ENCODE measurements at places on chromosomes 5 and 9.
A peak's percentile ranks its signal among the peaks of the same experiment; 100 is the strongest.

DNA sequence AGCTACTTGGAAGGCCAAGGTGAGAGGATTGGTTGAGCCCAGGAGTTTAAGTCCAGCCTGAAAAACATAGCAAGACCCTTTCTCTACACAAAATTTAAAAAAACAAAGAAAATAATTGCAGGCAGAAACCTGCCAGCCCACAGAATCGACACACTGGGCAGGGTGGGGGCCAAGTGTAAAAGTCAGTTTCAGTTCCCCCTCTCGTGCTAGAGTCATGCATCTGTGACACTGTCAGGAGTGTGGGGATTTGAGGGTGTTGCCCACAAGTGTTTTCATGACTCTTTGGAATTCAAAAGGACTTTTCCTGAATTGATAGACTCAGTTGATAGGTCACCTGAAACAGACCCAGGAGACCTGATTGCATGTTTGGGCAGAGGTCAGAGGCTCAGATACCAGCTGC, 47.6 kb downstream of the PRRC2B start:
- H3K27me3 ChIP-seq = no peaks in the 10 kb centered on the region
- H3K36me3 ChIP-seq = peaks cover 5% of the 10 kb centered on the region
- H3K27ac ChIP-seq = peak overlapping the region; percentile 56
- H3K4me3 ChIP-seq = no peak overlapping the region
- H3K4me1 ChIP-seq = no peaks in the 10 kb centered on the region

- peaks cover 18% of the 10 kb centered on the region for H3K27me3 ChIP-seq
- H3K36me3 ChIP-seq = no peaks in the 10 kb centered on the region
- no peak overlapping the region for H3K27ac ChIP-seq
- no peaks in the 10 kb centered on the region for H3K4me1 ChIP-seq
- peak overlapping the region; percentile 52 for H3K4me3 ChIP-seq
These were observed 83.5 kb downstream of the PDE4D start for GRCh38 chr5:59810041-59810440.

DNA sequence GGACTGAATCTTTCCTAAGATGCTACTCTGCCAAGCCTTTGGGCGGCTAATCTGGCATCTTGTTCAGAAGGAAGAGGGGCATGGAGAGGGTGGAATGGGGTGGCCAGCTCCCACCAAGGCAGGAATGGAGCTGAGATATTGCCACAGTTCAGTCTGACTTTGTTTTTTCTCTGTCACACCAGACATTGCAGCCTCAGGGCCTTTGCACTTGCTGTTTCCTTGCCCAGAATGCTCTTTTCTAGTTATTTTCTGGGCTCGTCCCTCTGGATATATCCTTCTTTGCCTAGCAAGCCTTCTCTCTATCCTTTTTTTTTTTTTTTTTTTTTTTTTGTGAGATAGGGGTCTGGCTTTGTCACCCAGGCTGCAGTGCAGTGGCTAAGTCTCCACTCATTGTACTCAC, 40.8 kb downstream of the ZNF618 start:
- no peak for DNase-seq
- no peaks in the 10 kb centered on the region for H3K36me3 ChIP-seq
- H3K27ac ChIP-seq = no peak overlapping the region
- H3K4me3 ChIP-seq = no peak overlapping the region
- H3K4me1 ChIP-seq = no peaks in the 10 kb centered on the region

DNA sequence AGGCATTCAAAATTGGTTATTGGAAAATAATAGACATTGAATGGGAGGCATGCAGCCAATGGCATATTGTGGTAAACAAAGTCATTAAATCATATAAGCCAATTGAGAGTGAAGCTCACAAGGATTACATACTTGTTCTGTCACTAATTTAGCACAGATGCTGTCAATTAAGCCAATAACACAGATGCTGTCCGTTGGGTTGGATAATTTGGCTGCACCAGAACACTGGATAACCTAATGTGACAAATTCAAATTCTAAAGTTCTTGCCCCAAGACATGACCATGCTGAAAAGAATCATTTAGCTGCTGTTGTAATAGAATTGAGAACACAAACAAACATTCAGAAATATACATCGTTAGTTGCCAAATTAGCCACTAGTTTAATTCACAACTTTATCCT, 1796.4 kb downstream of the EFNA5 start:
- no peaks in the 10 kb centered on the region for H3K27me3 ChIP-seq
- H3K27ac ChIP-seq = no peak overlapping the region
- peaks cover 2% of the 10 kb centered on the region for H3K36me3 ChIP-seq
- no peak for DNase-seq

GRCh38 chr5:61215996-61216395, 53.7 kb upstream of the SMIM15 start:
- no peaks in the 10 kb centered on the region for H3K36me3 ChIP-seq
- no peak for DNase-seq
- no peak overlapping the region for H3K27ac ChIP-seq
- H3K4me1 ChIP-seq = no peaks in the 10 kb centered on the region

DNA sequence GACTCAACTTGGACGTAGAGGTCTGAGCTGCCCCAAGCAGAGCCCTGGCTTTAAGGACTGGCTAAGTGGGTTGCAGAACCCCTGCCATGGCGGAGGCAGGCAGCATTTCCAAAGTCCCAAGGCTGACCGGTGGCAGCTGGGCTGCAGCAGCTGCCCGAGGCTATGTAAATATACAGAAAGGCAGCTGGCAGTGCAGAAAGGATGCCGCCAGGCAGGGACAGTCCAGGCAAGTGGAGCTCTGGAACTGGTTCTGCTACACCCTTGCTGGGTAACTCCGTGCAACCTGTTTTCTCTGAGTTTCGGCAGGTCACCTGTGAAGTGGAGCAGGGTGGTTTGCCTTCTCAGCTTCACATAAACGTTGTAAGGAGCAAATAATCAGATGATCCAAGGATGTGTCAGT, 46.0 kb downstream of the SHB start:
- no peak for DNase-seq
- no peaks in the 10 kb centered on the region for H3K36me3 ChIP-seq
- H3K27ac ChIP-seq = no peak overlapping the region

GRCh38 chr9:5042661-5043178, 57.6 kb downstream of the JAK2 start:
- DNase-seq = no peak
- no peaks in the 10 kb centered on the region for H3K27me3 ChIP-seq
- peaks cover 26% of the 10 kb centered on the region for H3K36me3 ChIP-seq
- no peaks in the 10 kb centered on the region for H3K4me1 ChIP-seq
- no peak overlapping the region for H3K27ac ChIP-seq

GRCh38 chr9:68552700-68553476, 12.2 kb upstream of the TMEM252 start:
- no peak overlapping the region for H3K4me3 ChIP-seq
- H3K27ac ChIP-seq = no peak overlapping the region
- H3K36me3 ChIP-seq = no peaks in the 10 kb centered on the region
- no peak for DNase-seq
- H3K27me3 ChIP-seq = peaks cover 30% of the 10 kb centered on the region

DNA sequence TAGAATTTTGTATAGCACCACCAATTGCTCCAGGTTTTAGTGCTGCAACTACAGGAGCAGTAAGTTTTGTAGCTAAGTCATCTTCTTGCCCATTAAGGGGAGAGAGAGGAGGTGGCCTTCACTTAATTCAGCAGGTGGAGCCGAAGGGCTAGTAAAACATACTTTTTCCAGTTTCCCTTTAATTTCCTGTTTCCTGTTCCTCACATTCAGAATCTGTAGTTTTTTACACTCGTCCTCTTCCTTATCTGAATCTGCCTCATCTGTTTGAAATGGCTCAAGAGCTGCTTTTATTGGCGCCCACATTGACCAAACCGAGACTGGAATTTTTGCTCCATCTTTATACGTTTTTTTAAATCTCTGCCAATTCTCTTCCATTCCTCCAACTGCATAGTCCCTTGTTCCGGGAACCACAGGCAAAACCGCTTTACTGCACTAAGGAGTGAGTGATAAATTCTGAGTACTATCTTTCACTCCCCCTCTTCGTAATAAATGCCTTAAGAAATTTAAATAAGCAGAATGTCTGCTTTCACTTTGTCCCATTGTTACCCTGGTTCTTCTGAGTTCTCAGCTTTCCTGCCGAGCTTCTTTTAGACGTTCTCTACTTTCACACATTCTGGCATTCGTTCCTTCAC, 133.9 kb downstream of the DROSHA start:
- no peaks in the 10 kb centered on the region for H3K4me1 ChIP-seq
- H3K4me3 ChIP-seq = no peak overlapping the region
- peaks cover 8% of the 10 kb centered on the region for H3K36me3 ChIP-seq
- DNase-seq = no peak

DNA sequence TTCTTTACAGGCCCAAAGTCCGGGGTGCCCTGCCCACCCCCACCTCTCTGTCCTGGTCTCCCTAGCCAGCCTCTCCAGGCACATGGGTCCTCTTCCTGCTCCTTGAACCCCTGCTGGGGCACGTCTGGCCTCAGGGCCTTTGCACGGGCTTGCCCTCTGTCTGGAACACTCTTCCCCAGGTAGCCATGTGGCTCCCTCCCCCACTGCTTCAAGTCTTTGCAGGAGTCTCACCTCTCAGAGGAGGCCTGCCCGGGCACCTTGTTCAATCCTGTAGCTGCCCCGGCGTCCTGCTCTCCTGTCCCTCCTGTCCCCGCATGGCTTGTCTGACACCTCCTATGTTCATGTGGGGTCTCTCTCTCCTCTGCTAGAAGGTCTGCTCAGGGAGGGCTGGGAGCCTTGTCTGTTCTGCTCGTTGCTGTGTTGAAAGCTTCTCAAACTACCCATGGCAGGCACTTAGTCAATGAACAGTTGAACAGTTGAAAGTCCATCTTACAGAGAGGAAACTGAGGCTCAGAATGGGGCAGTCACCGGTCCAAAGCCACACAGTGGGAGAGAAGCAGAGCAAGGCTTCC, 241.4 kb downstream of the PBX3 start:
- H3K4me3 ChIP-seq = no peak overlapping the region
- H3K4me1 ChIP-seq = no peaks in the 10 kb centered on the region

- H3K27me3 ChIP-seq = no peaks in the 10 kb centered on the region
- peaks cover 31% of the 10 kb centered on the region for H3K4me1 ChIP-seq
- no peak for DNase-seq
- H3K27ac ChIP-seq = no peak overlapping the region
- H3K4me3 ChIP-seq = no peak overlapping the region
These were observed 69.9 kb downstream of the RCL1 start for GRCh38 chr9:4862506-4863250.

- no peaks in the 10 kb centered on the region for H3K36me3 ChIP-seq
- H3K27me3 ChIP-seq = peaks cover 36% of the 10 kb centered on the region
- H3K27ac ChIP-seq = no peak overlapping the region
- DNase-seq = no peak
- no peak overlapping the region for H3K4me3 ChIP-seq
- H3K4me1 ChIP-seq = no peaks in the 10 kb centered on the region
These were observed 122.5 kb downstream of the MEF2C start for GRCh38 chr5:88760527-88760926.

GRCh38 chr9:112551641-112552040, 65.0 kb downstream of the KIAA1958 start:
- H3K27me3 ChIP-seq = no peaks in the 10 kb centered on the region
- H3K4me1 ChIP-seq = peaks cover 11% of the 10 kb centered on the region
- DNase-seq = no peak
- H3K36me3 ChIP-seq = no peaks in the 10 kb centered on the region
- no peak overlapping the region for H3K4me3 ChIP-seq

GRCh38 chr9:114372921-114373448, 14.8 kb downstream of the AKNA start:
- no peaks in the 10 kb centered on the region for H3K27me3 ChIP-seq
- DNase-seq = peak; percentile 82
- peak overlapping the region; percentile 77 for H3K4me3 ChIP-seq

DNA sequence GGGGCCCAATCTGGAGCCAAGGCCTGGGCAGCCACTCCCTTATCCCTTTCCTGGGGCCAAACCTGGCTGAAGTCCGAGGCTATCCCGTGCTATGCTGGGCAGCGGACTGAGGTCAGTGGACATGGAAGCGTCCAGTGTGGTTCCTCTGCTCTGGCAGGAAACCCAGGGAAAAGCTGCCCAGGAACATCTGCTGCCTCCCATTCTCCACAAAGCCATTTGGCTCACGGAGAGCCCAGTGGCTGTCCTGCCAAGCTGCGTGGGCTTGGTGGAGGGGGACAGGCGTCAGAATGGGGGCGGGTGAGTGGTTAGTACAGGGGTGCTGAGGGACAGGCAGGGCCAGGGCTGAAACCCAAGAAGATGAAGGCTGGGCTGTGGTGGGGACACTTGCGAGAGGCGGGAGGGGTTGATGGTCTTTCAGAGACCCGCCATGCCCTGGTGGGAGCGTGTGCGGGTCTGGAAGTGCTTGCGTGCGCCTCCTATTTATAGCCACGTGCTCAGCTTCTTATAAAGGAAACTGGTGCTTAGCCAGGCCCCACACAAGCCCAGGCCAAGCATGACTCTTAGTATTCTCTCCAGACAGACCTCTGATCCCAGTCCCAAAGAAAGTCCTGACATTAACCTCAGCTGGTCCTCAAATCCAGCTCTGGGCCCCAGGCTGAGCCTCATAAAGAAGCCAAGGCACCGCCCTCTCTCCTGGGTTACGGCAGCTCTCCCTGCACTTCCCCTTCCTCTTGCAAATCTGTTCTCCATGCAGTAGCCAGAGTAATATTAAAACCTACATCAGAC, 9.4 kb upstream of the SLC6A7 start:
- H3K4me1 ChIP-seq = no peaks in the 10 kb centered on the region
- DNase-seq = no peak
- H3K27me3 ChIP-seq = no peaks in the 10 kb centered on the region
- no peaks in the 10 kb centered on the region for H3K36me3 ChIP-seq

DNA sequence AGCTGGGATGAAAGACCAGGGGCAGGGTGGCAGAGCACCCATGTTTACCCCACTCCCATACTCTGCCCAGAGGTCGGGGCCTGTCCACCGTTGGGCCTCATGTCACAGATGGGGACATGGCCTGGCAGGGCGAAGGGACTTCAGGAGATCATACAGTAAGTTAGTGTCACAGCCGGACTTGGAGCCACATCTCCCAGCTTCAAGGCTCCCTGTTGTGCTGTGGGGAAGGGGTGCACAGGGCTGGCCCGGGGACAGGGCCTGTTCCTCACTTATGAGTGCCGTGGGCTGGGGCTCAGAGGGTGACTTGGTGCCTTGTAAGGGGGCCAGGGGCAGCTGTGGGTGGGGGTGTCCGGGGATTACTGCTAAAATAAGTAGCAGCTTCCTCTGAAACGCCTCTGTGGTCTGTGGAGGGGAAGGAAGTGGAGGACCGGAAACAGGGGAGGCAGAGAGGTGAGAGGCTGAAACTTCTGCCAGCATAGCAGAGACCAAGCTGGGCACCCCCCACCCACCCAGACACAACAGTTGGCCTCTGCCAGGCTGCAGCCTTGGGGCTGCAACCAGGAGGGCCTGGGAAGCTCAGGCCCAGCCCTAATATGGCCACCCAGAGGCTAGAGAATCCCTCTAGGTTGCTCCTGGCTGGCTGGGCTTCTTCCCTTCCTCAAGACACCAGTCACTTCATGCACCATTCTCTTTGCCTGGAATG, 41.1 kb upstream of the NEK6 start:
- no peaks in the 10 kb centered on the region for H3K36me3 ChIP-seq
- DNase-seq = peak; percentile 78
- peaks cover 5% of the 10 kb centered on the region for H3K27me3 ChIP-seq
- peak overlapping the region; percentile 33 for H3K4me3 ChIP-seq
- peak overlapping the region; percentile 83 for H3K27ac ChIP-seq
- peaks cover 63% of the 10 kb centered on the region for H3K4me1 ChIP-seq

Data from activated T-cell treated with anti-CD3 and anti-CD28 coated beads, Interleukin-2, amount 50 U/mL, for 72 hours (primary cell).